ENCODE measurements at places on chromosomes 16 and 17.
A peak's percentile ranks its signal among the peaks of the same experiment; 100 is the strongest.

DNA sequence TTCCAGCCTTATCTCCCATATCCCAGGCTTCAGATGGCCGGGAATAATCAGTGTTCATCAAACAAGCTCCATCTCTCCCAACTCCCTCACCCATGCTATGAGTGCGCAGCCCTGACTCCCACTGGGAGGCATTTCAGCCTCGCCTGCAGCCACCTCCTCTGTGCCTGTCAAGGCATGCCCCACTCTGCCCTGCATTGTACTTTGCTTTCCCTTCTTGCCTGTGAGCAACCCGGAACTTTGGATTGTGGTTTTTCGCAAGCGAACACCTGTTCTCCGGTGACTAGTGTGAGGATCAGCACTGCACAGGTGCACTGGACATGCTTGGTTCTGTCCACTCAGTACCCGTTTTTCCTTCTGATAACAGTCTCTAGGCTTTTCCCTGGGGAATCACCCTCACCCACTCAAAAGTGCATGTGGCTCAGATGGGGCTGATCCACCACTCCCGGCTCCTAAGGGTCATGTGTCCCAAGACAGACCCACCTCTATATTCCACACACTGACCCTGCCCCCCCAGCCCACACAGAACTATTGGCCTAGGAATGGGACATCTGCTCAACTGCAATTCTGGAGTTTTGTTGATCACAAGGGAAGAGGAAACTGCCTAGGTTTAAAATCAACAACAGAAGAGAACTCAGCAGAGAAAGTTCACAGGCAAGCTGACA lies 9.1 kb downstream of the CHST6 start:
- DNase-seq = no peak

DNA sequence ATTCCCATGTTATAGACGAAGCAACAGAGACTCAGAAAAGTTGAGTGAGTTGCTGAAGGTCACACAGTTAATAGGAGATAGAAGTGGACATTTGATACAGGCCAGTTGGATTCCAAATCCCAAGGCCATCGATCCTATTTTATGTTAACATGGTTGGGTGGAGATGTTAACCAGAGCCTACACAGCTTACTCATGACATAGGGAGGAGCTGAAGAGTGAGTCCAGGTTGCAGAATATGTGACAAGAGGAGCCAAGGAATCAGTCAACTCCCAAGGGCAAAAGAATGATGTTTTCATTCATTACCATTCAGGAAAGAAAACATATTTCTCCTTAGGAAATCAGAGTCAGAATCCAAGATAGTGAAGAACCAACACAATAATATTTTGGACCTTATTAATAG lies 40.3 kb upstream of the GAS7 start:
- no peak for DNase-seq

DNA sequence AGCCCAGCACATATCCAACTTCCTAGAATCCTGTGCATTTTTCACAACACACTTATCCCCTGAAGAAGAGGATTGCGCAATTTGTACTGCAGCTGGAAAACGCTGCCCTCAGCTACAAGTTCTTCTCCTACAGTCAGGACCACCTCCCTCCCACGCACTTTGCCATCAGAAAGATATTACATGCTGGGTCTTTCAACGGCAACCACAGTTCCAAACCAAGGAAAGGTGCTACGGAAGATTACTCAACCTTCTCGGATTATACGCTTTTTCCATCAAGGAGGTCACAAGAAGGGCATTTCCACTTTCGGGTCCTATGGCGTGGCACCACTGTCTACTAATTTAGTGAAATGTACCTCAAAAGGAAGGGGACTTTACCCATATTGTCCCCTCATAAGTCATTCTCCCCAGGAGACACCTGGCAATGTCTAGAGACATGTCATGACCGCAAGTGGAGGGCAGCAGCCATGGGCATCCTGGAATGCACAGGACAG lies 35.2 kb downstream of the USP7 start:
- DNase-seq = no peak

DNA sequence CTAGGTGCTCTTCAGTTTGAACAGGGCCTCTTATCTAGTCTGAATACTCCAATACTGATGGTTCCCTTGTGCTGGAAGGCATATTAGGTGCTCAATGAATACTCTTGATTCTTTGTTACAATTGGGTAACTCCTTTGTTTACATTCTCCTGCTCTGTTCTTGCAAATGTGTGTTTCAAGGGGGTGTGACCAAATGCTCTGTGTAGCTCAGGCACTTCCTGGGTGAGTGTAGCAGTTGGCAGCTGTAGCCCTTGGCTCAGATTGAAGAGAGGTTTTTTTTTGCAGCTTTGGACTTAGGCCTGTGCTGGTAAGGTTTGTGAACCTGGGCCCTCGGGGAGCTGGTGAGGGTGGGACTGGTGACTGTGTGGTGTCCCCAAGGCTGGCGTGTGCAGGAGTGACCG lies 20.2 kb downstream of the TBCD start:
- DNase-seq = no peak

GRCh38 chr17:57666201-57666870 lies 78.8 kb downstream of the CCDC182 start:
- DNase-seq = no peak

DNA sequence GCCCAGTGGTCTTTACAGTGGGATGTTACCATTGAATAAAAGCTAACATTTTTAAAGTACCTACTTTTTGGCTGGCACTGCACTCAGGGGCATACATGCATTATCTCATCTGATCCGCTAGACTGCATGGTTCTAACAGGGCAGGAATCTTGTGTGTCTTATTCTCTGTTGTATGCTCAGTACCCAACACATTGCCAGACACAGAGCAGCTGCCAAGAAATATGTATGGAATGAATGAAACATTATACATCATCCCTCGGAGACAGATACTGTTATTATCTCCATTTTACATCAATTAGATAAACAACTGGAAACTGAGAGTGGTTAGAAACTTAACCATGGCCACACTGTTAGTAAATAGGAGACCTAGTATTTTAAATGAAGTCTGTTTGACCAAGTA lies 74.1 kb upstream of the CDH11 start:
- DNase-seq = peak; percentile 26

- DNase-seq = no peak
Observed at GRCh38 chr17:75645889-75646637, 12.8 kb downstream of the SMIM5 start.

- no peak for DNase-seq
Observed at GRCh38 chr17:64504769-64505339, 1.2 kb downstream of the DDX5 start.

DNA sequence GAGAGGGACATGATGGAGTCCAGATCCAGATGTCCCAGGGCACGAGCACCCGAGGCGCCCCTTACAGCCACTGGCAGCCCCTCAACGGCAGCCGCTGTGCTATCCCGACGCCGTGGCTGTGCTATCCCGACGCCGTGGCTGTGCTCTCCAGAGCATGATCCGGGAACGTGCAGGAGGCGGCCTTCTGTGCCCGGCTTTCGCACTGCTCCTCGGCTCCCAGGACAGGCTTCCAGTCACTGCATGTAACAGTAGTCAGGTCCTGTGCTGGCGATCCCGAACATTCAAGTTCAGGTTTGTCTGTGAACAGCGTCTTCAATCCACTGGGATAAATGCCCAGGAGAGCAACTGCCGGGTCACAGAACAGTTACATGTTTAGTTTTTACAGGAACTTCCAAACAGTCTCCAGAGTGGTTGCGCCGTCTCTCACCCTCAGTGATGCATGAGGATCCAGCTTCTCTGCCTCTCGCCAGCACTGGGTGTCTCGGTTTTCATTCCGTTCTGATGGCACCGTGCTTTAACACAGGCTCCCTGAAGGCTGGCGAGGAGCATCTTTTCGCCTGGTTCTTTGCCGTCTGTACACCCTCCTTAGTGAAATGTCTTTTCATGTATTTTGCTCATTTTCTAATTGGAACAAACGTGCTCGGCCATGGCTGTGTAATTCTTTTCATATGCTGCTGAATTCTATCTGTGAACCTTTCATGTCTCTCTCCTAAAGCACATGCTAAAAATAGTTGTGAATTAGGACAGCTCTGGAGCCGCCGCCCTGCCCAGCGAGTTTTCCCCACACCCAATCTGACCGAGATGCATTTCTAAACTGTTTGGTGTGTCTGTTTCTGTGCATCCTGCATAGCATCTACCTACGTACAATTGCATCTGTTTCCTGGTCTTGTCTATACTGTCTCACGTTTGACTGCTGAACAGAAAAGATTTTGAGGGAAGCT lies 72.6 kb upstream of the METRNL start:
- DNase-seq = no peak

DNA sequence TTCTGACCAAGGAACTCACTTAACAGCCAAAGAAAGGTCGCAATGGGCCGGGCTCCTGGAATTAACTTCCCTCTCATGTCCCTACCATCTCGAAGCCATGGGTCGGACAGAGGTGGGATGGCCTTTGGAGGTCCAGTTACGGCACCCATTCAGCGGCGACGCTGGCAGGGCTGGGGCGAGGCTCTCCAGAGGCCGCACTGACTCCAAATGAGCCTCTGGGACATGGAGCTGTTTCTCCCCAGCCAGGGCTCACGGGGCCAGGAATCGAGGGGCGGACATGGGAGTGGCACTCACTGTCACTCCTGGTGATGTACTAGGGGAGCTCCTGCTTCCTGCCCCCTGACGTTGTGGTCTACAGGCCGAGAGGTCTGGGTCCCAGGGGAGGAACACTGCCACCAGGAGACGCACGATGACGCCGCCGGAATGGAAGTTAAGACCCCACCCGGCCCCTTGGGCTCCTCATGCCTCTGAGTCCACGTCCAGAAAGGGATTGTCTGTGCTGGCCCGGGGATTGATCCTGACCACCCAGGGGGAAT lies 60.7 kb upstream of the METRNL start:
- no peak for DNase-seq

GRCh38 chr17:47205419-47205963 lies 3.7 kb upstream of the MYL4 start:
- DNase-seq = peak; percentile 61

DNA sequence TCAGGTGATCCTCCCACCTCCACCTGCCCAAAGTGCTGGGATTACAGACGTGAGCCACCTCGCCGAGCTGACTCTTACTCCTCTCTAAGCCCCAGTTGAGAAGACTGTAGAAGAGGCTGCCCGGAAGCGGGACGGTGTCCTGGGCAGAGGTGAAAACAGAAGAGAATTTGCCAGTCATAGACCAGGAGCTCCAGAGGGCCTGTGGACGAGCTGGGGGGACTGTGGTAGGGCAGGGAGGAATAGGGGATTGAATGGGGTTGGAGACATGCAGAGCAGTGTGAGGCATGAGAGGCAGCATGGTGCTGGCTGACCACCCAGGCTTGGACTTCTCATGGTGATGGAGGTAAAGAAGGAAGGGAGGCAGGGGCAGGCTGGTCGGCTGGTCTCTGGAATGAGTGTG lies 17.1 kb upstream of the PHB1 start:
- DNase-seq = no peak

DNA sequence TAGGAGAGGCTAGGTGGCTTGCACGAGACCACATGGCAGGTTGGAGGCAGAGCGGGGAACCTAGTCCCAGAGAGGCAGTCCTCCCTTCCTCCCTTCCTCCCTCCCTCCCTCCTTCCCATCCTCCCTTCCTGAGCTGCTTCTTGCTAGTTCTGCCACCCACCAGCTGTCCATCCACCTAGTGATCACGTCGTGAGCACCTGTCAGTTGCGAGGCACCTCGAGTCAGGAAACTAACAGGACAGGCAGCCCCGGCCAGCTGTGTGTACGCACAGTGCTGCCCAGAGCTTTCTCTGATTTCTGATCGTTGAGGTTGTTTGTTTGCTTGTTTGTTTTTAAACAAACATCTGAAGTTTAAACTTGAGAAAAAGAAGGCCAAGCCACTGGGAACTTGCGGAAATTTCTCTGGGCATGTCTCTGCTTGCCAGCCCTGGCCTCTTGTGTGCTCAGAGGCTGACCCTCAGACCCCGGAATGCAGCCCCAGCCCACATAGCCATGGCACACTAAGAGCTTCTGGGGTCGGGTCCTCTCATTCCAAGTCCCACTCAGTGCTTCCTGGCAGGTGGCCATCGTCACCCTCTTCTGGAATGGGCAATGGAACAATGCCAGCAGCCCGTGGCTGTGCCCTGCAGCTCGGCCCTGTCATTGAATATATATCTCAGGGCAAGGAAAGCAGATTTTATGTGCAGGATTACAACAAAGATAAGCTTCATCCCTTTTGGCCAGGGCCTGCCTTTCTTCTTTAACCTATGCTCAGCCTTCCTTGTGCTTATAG lies 174.0 kb downstream of the KATNIP start:
- no peak for DNase-seq

GRCh38 chr16:75263963-75264445 lies 12.6 kb upstream of the BCAR1 start:
- DNase-seq = no peak

GRCh38 chr17:72711521-72712310 lies 380.8 kb downstream of the SLC39A11 start:
- no peak for DNase-seq

GRCh38 chr16:31084584-31085302 lies 4.0 kb downstream of the PRSS53 start:
- no peak for DNase-seq

DNA sequence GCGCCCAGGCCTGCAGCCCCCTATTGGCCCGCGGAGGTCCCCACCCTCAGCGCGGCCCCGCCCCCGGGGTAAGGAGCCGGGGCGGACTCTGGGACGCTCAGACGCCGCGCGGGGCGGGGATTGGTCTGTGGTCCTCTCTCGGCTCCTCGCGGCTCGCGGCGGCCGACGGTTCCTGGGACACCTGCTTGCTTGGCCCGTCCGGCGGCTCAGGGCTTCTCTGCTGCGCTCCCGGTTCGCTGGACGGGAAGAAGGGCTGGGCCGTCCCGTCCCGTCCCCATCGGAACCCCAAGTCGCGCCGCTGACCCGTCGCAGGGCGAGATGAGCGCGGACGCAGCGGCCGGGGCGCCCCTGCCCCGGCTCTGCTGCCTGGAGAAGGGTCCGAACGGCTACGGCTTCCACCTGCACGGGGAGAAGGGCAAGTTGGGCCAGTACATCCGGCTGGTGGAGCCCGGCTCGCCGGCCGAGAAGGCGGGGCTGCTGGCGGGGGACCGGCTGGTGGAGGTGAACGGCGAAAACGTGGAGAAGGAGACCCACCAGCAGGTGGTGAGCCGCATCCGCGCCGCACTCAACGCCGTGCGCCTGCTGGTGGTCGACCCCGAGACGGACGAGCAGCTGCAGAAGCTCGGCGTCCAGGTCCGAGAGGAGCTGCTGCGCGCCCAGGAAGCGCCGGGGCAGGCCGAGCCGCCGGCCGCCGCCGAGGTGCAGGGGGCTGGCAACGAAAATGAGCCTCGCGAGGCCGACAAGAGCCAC lies at the start of gene NHERF1:
Gene NHERF1, plus strand, starts transcription at position 100 of the 750 bp plus-strand sequence. Its CDS starts 219 bp downstream, at position 319.
- peak; percentile 84 for DNase-seq

- DNase-seq = no peak
Observed at GRCh38 chr17:81381632-81382577, 13.4 kb upstream of the BAHCC1 start.

- DNase-seq = no peak
Observed at GRCh38 chr16:10657925-10658324, 36.8 kb downstream of the TEKT5 start.

- DNase-seq = no peak
Observed at GRCh38 chr17:17051791-17052461, 9.7 kb downstream of the MPRIP start.

- no peak for DNase-seq
Observed at GRCh38 chr17:8985054-8985701, 19.7 kb upstream of the PIK3R5 start.

DNA sequence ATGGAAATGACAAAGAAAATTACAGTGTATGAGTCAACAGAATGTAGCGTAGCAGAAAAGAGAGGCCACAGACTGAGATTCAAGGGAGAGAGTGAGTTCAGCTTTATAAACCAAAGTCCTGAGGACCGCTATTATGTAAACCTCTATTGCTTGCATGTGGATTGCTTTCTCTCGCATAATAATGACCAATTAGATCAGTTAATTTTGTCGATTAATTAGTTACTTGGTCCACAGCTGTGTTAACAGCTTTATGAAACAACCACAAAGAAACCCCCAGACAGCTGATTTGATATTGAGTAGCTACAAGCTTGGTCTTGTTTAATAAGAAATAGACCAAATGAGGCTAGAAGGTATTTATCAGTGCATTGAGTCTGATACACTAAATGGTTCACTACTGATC lies 291.8 kb upstream of the ERCC4 start:
- no peak for DNase-seq

All from amniotic stem cell (primary cell).